Thymus (tissue), 14 donors: ENCODE measurements at places on chromosomes 2 and 18.

- DNase-seq = no peak
These were observed 84.3 kb downstream of the PXDN start for GRCh38 chr2:1659951-1660565.

- no peak for DNase-seq
These were observed 40.3 kb downstream of the CYP27C1 start for GRCh38 chr2:127179766-127180165.

DNA sequence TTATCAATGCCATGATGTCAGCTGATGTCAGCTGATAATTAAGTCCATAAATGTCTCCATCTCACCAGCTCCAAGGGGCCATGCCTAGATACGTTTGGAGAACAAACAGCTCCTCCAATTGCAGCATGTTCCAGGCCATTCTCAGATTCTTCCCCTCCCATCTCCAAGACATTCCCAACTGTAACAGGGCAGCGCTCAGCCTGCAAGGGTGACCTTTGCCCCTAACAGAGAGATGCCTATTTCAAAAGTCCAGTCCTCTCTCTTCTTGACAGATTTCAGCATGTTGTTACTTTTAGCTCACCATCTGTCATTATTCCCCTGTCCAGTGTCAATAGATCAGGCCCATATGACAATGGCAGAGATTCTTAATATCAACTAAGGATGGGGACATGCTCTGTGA lies 9.9 kb downstream of the PSD4 start:
- DNase-seq = no peak

DNA sequence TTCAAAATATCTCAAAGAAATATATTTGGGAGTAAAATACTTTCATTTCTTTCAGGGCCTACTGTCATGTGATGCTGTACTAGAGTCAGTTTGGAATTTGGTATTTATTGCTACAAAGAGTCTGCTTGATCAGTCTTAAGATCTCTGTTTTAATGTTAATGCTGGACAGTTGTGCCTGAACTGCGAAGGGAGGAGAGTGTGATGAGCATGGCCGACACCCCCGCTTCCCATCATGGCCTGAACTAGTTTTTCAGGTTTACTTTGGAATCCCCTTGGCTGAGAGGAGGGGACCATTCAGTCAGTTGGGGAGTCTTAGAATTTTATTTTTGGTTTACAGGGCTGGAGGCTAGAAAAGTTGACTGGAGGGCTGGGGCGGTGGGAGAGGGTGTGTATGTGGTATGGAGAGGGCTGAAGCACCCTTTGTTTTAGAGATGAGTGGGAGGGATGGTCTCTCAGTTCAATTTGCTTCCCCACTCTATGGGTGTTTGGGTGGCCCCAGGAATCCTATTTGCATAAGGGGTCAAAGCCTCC lies 20.9 kb upstream of the TEX44 start:
- DNase-seq = no peak

DNA sequence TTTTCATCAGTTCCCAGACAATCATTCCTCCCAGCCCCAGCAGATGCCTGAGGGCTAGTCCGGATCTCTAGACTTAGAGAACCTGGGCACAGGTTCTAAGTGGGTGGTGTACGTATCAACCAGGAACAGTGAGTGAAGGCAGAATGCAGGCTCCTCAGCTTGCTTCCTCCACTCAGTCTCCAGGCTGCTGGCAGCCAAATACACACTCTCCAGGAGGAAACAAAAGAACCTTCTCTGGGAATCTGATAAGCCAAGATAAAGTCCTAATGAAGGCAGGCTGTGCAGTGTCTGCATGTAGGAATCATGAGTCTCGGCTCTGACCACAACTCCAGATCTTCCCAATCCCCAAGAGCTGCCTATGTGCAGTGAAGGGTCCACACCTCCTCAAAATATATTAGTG lies 245.7 kb downstream of the SP3 start:
- DNase-seq = no peak
